ENCODE measurements at places on chromosomes 2 and 18.

- DNase-seq: no peak
Observed at GRCh38 chr2:205511641-205512040, 170.7 kb upstream of the NRP2 start.

- DNase-seq: no peak
Observed at GRCh38 chr18:36769611-36770314, 59.0 kb downstream of the TPGS2 start.

DNA sequence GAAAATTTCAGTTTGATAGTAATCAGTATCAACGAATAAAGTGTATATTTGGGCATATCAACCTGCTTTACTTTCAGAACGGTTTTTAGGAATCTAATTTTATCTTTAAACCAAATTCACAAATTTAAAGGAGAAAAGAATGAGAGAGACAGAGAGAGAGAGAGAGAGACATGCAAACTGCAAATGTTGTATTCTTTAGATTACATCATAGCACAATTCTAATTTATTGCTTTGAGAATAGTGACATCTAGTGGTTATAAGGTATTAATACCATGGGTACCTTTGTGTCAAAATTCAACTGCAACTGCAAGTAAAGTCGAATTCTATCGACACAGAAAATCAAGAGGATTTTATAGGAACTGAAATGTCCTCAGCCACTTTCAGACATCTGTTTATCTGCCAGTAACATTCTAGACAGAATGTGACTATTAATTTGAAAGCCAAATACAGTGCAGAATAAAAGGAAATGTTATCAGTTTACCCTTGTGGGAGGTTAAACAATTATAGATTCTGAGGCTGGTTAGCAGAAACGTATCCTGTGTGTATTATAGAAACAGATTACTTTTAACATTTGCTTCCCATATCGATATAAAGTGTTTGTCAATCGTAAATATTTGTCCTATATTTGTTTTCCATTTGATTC is 529.8 kb upstream of the VRK2 start:
- peak; percentile 23 for DNase-seq

DNA sequence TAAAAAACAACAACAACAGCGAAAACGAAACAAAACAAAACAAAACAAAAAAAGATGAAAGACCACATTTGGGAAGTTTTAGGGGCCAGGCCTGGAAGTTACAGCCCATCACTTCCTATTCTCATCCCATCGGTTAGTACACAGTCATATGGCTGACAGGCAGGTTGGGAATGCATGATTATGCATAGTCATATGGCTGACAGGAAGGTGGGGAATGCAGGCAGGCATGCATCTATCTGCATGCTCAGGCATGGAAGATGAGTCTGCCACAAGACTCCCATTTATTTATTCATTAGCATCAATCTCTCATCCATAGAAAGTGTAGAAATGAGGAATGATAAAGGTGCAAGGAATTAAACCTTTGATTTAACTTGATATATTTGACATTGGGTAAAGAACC is 325.3 kb upstream of the MEX3C start:
- no peak for DNase-seq

- DNase-seq: no peak
Observed at GRCh38 chr18:78896111-78896905, 83.3 kb upstream of the SALL3 start.

GRCh38 chr2:2230433-2230817 is 100.7 kb downstream of the MYT1L start:
- no peak for DNase-seq

- no peak for DNase-seq
Observed at GRCh38 chr2:43241558-43241957, 15.2 kb upstream of the ZFP36L2 start.

DNA sequence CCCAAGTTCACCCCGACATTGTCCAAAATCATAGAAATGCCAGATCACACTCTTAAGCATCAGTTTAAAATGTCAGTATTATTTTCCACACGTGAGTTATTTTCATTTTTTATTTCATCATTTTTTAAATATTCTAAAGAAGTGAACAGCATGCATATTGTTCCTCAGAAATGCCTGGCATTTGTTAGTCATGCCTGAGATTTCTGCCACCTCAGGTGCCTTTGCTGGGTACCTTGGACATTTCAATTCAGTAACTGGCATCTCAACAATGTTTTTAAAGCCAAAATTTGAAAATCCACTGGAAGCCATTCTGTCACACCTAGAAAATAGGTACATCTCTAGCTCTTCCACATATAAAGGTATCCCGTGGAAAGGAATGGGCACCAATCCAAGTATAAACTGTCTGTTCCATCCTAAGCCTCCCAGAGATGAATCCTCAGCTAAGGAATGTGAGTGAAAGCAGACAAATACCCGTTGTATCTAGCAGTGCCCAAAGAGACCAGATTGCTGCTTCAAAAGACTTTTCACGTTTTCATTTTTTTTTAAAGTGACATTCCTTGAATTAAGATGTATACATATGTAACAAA is 159.8 kb downstream of the ZNF385B start:
- DNase-seq: no peak

DNA sequence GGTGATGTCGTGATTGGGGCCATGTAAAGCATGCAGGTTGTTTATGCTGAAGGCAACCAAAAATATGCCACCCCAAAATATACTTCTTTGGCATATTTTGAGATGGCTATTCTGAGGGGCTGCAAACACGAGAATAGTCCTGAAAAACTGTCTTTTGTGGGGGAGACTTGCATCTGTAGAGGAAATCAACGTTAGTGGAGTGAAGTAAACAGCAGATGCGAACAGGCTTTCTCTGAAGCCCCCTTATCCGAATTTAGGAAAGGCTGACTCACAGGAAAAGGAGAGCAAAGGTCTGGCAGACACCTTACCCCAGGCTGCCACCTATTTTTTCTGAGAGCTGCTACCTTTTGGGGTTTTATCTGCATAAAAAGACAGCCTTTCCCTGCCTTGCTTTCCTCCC is 44.6 kb upstream of the MSH6 start:
- DNase-seq: no peak

DNA sequence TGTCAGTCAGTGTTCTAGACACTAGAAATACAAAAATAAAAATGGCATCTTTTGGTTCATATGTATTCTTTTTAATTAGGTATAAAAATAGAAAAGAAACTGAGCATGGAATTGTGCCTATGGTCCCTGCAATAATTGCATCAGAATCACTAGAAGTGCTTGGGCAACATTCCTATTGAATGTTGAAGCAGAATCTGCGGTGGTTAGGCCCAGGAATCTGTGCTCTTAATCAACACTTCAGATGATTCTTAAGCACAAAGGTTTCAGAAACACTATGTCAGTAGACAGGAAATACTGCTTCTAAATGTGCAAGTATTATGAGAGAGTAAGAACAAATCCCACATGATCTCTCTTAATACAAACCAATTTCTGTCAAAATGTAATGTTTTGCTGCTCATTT is 20.3 kb upstream of the RBBP8 start:
- DNase-seq: no peak

- peak; percentile 76 for DNase-seq
Observed at GRCh38 chr2:150188177-150188576, 299.3 kb downstream of the RND3 start.

GRCh38 chr18:62182220-62182619 is 4.6 kb downstream of the PIGN start:
- no peak for DNase-seq

DNA sequence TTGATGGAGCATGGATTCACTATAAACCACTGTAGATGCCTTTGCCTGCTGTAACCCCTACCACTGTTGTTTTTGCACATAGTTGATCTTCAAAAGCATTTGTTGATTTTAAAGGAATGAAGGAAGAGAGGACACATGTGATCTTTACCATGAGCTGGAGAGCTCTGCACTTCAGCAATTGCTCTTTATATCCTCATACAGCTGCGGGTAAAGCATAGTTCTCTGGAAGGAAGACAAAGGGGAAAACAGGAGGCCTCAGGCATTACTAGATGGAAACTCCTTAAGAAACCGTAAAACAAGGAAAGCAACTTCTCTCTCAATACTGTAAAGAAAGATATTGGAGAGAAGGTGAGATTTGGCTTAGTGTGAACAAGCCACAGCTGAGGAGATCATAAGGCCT is 60.6 kb downstream of the SCG2 start:
- no peak for DNase-seq

DNA sequence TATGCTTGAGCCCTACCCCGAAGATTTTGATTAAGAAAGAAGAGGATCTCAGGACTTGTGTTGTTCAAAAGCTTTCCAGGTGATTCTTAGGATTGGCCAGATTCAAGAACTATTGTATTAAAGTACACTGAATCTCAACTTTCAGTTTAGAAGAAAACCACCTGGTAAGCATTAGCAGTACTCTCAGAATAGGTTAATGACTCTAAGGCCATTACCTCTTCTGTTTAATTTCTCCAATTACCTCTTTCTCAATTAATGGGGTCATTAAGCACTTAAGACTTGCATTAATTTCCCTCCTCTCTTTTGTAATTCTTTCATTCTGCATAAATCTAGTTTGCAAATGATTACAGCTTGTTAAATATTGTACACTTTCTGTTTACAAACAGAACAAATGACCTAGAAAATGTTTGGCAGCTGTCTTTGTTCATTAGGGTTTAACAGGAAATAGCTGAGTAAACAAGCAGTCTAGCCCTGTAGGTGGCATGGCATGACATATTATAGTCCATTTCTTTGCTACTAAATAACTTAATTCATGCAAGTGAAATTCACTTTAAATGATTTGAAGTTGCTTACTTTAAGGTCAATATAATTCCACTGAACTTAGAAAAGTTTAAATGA is 20.4 kb upstream of the TDRD15 start:
- DNase-seq: no peak

DNA sequence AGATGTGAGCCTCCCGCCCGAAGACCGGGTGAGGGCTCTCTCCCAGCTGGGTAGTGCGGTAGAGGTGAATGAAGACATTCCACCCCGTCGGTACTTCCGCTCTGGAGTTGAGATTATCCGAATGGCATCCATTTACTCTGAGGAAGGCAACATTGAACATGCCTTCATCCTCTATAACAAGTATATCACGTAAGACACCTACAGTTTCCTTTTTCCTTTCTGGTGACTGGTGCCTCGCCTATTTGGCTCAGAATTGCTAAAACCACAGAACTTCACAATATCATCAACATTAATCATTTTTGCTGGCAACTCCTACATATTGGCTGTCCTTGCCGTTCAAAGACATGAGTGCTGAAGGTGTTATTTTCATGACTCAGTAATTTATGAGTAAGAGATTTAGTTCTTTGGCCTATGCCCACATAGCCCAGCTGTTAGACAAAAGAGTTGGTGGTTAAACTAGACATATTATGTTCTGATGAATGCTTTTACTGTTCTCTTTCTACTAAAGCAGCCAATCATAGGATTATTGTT is 2.2 kb downstream of the STAMBP start:
- peak; percentile 77 for DNase-seq

DNA sequence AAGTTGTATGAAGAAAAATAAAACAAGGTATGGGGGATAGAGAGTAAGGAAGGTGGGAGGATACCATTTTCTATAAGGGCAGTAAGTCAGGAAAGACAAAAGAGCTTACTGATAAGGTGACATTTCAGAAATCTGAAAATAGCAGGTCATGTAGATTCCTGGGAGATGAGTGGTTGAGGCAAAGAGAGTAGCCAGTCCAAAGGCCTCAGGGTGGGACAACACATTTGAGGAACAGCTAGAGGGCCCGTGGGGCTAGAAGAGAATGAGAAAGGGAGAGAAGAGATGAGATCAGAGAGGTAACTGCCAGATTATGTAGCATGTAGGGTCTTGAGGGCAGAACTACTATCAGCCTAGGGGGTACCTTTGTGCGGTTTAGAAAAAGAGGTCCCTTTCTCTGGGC is 2.9 kb downstream of the CLHC1 start:
- no peak for DNase-seq

Measured in Caki2 (cell line).